T-cell (primary cell): ENCODE measurements at places on chromosomes 1 and 21. TPM values are rescaled to one million over a fixed set of nuclear protein-coding genes. Genes with fewer than 3 reads are reported as not detected.

Gene PLA2G4A
- total RNA-seq: 0.35 TPM

Gene CYB5RL
- total RNA-seq: 10.0 TPM

Gene GPR37L1
- not detected for total RNA-seq

Gene ITLN2
- not detected for total RNA-seq

Gene PLXNA2
- total RNA-seq: 2.3 TPM

Gene TFF2
- not detected for total RNA-seq

GRCh38 chr1:60280256-60280655 is 206.7 kb upstream of the C1orf87 start:
- DNase-seq: no peak

DNA sequence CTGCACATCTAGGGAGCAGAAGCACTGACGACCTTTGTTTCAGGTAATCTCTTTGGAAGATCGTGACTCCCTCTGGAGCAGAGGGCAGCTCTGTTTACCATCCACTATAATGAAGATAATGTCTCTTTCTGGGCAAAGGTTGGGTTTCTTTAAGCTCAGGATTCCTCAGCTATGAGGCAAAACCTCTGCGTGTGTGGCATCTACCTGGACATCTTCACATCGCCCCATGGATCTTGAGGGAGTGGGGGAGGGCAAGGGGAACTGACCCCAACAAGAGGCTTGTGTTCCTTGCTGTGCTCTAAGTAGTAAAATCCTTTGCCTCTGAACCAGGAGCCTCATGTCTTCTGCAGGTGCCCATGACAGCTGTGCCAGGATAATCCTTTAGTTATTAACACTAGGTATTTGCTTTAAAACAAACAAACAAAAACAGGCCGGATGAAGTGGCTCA is 19.6 kb downstream of the SPATA45 start:
- no peak for DNase-seq

- no peak for DNase-seq
Measured at GRCh38 chr1:170967042-170967910, 31.9 kb downstream of the MROH9 start.

DNA sequence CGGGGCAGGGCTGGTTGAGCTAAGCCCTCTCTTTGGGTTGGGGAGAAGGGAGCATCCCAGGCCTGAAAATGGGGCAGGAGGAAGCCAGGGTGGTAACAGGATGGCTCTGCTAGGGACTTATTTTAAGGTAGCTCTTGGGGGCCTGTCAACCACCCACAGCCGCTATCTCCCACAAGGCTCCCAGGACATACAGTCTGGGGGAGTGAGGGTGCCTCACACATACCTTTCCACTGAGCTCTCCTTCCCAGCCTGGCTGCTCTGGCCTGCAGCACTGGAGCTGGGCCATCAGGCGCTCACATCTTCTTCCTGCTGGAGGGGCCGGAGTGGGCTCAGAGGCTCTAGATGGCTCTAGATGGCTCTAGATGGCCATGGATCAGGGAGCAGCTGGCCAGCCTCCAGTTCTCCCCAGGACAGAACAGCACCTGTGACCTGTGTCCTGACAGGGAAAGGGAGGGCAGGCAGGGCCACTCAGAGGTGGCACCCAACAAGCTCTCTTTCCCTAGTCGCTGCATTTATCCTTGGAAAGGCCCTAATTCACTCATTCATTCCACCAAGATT is 11.0 kb upstream of the NPPB start:
- no peak for DNase-seq

DNA sequence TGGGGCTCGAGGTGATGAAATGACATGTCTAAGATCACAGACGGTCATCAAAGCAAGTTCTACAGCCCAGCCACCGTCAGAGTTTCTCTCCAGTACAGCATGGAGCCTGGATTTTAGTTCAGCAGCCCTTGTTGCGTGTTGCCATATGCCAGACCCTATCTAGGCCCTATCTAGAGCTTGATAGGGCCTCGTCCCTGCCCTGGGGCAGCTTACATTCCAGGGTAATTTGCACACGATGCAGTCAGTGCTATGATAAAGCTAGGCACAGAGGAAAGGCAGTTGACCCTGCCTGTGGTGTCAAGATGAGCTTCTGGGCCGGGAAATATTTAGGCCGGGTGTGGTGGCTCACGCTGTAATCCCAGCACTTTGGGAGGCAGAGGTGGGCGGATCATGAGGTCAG is 18.9 kb downstream of the ETV3L start:
- DNase-seq: no peak

GRCh38 chr1:219081943-219082925 is 91.4 kb upstream of the LYPLAL1 start:
- no peak for DNase-seq

DNA sequence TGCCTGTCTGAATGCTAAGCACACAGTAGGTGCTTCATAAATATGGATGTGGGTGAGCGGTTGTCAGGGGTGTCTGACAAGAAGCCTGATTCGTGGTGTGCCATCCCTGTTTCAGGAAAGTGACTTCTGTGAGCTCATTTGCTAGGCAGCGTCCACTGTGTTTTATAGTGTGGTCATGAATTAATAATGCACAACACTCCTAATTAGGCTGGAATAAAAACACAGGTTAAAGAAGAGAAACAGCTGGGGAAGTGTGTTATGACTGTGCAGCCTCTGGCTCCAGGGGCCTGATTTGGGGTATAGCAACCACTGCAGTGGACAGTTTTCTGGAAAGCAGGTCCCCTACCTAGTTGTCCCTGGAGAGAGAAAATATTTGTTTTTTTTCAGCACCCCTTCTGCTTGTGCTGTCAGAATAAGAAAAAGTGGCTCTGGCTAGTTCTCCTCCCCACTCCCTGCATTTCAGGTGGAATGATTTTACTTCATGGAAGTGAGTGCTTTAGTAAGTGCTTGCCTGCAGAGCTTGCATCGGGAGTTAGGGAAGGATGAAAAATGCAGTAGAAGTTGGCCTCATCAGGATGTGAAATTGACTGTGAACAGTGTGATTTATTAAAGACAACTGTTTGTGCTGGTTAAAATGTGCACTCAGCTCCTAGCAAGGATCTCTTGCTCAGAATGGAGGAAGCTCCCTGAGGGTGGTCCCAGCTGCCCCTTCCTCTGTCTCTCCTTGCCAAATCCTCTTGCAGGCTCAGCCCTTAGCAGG is 333.8 kb downstream of the HHAT start:
- DNase-seq: no peak

- no peak for DNase-seq
Measured at GRCh38 chr1:169802888-169803287, 8.2 kb upstream of the METTL18 start.

- peak; percentile 25 for DNase-seq
Measured at GRCh38 chr1:182430263-182431068, 19.5 kb upstream of the RGSL1 start.

GRCh38 chr1:89630048-89630447 is 2.9 kb upstream of the LRRC8C start:
- no peak for DNase-seq
